ENCODE measurements at places on chromosomes 13 and 19.

DNA sequence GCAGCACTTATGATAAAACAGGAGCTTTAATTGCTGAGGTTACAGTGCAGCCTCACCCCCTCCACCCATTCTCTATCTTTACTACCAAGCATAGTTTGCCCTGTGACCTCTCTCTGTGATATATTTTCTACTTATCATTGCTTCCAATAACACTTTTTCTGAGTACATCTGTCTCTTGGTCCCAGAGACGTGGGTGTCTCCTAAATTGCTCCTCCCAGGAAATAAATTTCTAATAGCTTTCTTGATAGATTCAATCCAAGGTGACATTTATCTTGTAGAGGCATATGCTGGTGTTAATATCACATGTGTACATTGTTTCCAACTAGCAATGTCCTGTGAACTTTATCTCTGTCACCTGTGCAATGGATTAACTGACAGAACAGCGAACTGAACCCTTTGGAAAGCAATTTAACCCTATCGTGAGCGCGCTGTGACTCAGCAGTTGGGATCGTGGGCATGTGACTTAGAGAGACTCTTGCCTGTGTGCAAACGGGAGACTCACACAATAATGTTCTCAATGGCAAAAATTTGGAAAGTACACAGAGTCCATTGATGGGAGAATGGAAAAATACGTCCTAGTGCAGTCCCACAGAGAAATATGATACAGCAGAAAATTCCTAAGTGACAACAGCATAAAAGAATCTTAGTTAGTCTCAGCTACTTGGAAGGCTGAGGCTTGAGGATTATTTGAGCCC is 7.0 kb upstream of the MAP2K2 start:
- peak; percentile 6 for DNase-seq

DNA sequence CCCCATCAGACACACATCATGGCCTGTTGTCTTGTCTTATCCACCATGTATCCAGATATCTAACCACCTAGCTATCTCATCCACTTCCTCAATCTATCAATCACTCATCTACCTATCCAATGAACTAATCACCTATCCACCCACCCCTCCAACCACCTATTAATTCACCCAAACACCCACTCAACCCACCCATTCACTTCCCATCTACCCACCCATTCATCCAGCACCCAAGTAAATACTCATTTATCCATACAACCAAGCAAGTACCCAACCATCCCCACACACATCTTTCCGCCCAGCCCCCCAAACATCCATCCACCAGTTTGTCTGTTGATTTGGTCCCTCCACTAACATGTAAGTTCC is 753 bp upstream of the WIZ start:
- no peak for DNase-seq

DNA sequence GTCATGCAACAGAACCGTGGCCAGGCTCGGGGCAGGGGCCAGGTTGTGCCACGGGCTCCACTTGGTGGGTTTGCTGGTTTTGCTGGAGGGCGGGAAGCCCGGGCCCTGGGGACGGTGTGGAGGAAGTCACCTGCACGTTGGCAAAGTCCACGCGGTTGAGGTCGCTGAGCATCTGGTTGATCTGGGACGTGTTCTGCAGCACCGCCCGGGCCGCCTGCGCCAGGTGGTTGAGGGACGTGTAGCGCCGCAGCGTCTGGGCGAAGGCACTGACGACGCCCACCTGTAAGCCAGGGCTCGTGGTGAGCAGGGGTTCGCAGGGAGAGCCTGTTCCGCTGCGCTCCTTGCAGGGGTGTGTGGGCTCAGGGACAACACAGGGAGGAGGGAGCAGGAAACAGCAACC is 24.7 kb upstream of the RANBP3 start:
- no peak for DNase-seq

- peak; percentile 85 for DNase-seq
These were observed 49.6 kb downstream of the THSD1 start for GRCh38 chr13:52356327-52356726.

DNA sequence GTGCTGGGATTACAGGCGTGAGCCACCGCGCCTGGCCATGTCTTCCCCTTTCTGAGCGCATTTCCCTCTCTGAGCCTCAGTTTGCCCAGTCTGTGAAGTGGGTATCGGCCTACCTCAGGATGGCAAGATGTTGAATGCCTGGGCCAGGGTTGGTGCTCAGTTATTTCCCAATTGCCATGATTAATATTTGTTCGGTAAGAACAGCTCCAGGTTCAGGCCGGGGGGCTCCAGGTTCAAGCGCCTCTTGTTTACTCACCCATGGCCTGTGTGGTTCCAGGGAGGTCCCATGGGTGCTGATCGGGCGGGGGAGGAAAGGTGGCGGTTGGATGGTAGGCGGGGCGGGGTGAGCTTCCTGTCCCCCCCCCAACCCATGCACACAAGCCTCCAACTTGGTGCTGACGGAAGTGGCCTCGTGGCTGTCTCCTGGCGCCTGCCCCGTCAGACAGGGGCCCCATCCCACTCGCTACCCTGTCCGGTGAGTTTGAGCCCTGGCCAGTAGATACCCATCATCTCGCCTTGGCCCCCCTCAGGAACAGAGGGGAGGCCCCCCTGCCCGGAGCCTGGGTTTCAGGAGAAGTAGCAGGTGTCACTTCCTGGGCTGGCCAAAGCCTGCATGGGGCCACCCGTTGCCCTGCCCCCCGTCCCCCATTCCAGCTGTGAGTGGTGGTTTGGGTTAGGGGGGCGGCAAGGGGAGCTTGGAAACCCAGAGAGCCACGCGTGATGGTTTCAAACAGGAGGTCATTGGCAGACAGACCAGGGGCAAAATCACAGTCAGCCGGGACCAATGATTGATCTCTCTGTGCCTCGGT is at the start of gene FCHO1:
TSS of gene FCHO1 (plus strand) at position 375 of the 809 bp plus-strand sequence. CDS start 3,688 bp downstream, outside the sequence.
- DNase-seq = no peak

DNA sequence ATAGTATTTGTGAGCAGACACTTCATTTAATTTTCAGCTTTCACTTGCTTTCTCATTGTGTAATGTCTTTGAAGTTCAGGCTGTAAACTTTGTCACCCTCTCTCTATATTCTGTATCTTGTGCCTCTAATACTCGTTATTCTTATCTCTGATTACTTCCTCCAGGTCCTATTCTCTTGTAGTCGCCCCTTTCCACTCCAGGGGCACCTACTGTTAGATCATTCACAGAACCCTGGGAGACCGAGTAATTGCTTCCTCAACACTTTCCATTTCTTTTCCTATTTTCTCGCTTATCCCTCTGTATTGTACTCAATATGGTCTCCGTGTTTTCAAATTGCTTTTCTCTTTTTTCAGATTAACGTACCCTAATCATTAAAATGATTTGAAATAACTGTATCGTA is 93.9 kb upstream of the TDRD3 start:
- DNase-seq = no peak
